ENCODE measurements at places on chromosomes 5 and 9.

DNA sequence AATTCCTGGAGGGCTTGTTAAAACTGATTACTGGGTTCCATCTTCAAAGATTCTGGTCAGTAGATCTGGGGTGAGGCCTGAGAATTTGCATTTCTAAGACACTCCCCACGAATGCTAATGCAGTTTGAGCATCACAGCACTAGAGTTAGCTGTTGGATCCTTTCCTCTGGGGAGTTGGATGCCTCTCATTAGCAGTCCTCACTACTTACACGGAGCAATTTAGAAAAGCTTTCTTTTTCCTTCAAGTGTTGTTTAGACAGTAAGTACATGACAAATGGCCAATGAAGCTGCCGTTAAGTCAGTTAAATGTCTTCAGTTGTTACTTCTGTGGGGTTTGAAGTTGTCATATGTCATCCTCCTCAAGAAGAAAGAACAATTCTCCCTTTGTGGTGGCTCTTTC is 74.9 kb upstream of the HMHB1 start:
- no peak for DNase-seq

GRCh38 chr5:52791366-52791765 is 3.6 kb downstream of the ITGA1 start:
- DNase-seq: no peak

GRCh38 chr9:108049026-108049607 is 559.5 kb upstream of the KLF4 start:
- peak; percentile 95 for DNase-seq

DNA sequence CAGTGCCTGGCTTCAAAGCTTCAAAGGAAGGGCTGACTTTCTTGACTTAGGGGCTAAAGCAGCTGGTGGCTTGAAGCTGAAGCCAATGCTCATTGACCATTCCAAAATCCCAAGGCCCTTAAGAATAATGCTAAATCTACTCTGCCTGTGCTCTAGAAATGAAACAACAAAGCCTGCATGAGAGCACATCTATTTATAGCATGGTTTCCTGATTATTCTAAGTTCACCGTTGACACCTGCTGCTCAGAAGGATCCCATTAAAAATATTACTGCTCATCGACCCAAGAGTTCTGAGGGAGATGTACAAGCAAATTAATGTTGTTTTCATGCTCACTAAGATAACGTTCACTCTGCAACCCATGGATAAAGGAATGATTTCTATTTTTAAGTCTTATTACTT is 6.7 kb downstream of the TMEM174 start:
- no peak for DNase-seq

DNA sequence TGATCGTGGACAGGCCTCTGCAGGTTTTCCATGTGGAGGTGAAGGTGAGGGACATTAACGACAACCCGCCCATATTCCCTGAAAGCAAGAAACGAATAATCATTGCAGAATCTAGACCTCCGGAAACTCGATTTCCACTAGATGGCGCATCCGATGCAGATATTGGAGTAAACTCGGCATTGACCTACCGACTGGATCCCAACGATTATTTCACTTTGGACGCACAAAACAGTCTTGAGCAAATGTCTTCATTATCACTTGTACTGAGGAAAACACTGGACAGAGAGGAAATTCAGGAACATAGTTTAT is 621 bp downstream of the PCDHA13 start:
- DNase-seq: no peak

Measured in HT1080 (cell line).